ENCODE measurements at places on chromosomes 11 and 22.

- no peak for DNase-seq
These were observed 18.4 kb downstream of the OR51I2 start for GRCh38 chr11:5467527-5467926.

- no peak for DNase-seq
These were observed 45.0 kb downstream of the OR4C6 start for GRCh38 chr11:55707029-55707428.

GRCh38 chr11:74709175-74709574 lies 22.1 kb downstream of the CHRDL2 start:
- DNase-seq: no peak

GRCh38 chr22:46077669-46078099 lies 72.6 kb upstream of the PPARA start:
- no peak for DNase-seq

GRCh38 chr11:116862185-116862584 lies 24.8 kb upstream of the APOA1 start:
- no peak for DNase-seq

DNA sequence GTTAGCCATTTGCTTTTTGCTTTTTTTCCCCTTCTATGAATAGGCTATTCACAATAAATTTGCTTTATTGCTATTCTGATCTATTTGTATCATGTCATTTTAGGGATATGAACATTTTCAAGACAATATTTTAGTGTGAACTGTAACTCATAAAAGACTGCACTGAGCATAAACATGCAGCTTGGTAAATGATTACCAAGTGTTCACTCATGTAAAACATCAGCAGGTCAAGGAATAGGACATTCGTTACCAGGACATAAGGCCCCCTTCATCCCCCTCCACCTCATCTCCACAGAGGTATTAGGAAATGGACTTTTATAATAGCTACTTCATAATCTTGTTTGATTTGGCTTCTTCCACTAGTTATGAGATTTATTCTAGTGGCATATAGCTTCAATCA lies 12.4 kb downstream of the NLRP14 start:
- DNase-seq: no peak
